AG08395 (cell line): ENCODE measurements at places on chromosomes 1 and 21.
A peak's percentile ranks its signal among the peaks of the same experiment; 100 is the strongest.

DNA sequence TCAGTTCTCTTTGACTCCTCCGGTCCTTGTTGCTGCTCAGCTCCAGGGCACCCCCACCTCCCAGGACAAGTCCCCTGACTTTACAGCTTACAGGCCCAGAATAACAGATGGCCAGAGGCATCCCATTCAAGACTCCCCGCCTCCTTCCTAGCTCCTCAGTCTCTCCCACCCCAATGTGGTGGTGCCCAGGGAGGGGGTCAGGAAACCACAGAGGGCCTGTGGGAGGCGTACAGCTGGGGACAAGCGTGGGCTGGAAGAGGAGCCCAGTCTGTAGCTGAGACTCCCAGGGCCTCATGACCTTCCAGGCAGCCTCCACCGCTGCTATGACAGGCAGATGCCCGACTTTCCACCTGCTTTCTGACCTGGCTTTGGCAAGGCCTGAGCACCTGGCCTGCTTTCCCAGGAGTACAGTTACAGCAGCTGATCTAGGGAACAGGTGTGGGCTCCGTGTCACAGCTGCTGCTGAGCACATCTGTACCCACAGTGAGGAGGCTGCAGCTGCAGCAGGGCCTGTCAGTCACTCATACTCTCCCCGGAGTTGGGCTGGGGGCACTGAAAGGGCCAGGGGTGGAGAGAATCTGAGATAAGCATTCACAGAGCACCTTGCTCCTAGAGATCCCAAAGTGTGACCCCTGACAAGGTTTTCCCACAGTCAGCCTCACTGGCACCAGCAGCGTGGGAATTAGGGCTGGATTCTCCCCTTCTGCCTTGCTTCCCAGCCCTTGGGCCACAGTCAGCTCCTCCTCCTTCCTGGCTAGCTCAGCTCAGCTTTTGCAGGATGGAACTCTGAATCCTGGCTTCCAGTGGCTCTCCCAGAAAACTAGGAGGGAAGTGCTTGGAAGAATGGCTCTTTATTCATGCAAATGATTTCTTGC, 7.1 kb upstream of the NAV1 start:
- DNase-seq = no peak

GRCh38 chr21:43211760-43212115, 42.9 kb downstream of the CRYAA start:
- no peak for DNase-seq

- peak; percentile 62 for DNase-seq
Measured at GRCh38 chr1:221868593-221869303, 126.9 kb upstream of the DUSP10 start.

- DNase-seq = no peak
Measured at GRCh38 chr1:3346478-3346877, 108.0 kb upstream of the ARHGEF16 start.

GRCh38 chr1:212518188-212519054, 85.7 kb downstream of the NENF start:
- DNase-seq = peak; percentile 40

GRCh38 chr1:3896396-3897000, 3.6 kb downstream of the C1orf174 start:
- DNase-seq = no peak

- DNase-seq = no peak
Measured at GRCh38 chr1:12159816-12160215, 7.0 kb upstream of the TNFRSF1B start.

- DNase-seq = peak; percentile 86
Measured at GRCh38 chr1:17212487-17213121, 7.7 kb downstream of the PADI1 start.

DNA sequence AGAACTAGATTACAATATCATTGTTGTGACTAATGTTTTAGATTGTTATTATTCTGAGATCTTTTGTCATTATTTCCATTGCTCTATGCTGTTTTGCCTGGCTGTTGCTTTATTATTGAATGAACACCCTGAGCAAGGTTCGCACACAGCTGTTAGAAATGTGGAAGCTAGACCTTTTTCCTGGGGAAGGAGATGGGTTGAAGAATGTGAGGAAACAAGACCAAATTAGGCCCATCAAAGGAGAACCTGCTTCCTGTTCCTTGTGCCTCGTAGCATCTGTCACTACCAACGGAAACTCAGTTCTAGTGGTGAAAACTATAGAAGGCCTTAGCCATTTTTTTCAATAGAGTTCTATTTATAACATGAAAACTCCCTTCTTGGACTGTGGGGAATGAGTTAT, 68.7 kb downstream of the RGL1 start:
- no peak for DNase-seq

DNA sequence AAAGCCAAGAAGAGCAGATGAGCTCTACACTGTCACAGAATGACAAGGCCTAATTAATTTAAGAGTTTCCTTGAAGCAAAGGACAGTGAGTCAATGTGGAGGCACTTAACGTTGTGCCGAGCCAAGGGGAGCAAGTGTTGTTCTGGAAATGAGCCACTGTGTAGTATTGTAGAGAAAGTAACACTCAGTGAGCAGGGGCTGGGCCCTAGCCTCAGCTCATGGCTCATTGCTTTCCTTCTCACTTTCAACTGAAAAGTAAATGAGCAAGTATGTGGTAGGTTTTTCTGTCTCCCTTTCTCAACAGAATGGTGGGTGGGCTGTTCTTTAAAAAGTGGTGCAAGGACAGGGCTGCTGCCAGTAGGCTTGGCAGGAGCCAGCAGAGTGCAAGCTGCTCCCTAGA, 11.8 kb upstream of the KIAA0040 start:
- DNase-seq = no peak

DNA sequence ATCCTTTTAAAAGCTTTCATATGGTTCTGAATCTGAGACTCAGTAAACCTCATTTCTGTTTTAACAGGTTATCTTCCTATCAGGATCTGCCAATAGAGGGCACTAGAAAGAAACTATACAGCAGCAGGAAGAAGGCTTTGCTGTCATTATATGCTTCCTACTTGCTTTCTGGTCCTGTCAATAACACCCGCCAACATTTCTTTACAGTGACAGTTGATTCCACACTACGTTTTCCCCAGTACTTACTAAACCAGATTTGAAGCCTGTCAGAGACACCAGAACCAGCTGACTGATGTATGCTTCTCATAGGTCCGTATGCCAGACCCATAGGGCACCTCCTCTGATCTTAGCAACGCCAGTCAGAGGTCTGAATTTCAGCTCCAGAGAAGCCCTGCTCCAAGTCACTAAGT, 341.0 kb upstream of the NEGR1 start:
- peak; percentile 35 for DNase-seq

DNA sequence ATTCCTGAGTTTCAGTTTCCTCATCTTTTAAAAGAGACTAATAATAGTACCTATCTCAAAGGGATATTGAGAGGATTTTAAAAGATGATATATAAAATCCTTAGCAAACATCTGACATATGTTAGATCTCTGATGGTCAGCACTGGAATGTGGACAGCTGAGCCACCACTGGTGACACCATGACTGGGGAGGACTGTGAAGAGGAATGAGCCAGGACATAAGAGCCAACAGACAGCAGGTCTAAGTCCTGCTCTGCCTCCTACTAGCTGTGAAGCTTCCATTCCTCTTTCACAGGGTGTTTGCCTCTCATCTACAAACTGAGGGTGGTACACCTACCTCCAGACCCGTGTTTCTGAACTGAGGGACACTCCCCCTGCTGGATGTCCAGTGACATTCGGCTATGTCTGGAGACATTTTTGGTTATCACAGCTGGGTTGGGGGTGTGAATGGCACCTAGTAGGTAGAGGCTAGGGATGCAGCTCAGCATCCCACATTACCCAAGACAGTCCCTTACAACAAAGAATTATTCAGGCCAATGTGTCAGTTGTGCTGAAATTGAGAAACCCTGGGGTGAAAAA, 109.1 kb upstream of the OLIG2 start:
- no peak for DNase-seq

- DNase-seq = no peak
Measured at GRCh38 chr1:14217384-14217783, 381.1 kb upstream of the KAZN start.

- DNase-seq = no peak
Measured at GRCh38 chr1:221908573-221908972, 166.7 kb upstream of the DUSP10 start.

GRCh38 chr1:217562229-217562878, 68.5 kb downstream of the GPATCH2 start:
- peak; percentile 70 for DNase-seq

DNA sequence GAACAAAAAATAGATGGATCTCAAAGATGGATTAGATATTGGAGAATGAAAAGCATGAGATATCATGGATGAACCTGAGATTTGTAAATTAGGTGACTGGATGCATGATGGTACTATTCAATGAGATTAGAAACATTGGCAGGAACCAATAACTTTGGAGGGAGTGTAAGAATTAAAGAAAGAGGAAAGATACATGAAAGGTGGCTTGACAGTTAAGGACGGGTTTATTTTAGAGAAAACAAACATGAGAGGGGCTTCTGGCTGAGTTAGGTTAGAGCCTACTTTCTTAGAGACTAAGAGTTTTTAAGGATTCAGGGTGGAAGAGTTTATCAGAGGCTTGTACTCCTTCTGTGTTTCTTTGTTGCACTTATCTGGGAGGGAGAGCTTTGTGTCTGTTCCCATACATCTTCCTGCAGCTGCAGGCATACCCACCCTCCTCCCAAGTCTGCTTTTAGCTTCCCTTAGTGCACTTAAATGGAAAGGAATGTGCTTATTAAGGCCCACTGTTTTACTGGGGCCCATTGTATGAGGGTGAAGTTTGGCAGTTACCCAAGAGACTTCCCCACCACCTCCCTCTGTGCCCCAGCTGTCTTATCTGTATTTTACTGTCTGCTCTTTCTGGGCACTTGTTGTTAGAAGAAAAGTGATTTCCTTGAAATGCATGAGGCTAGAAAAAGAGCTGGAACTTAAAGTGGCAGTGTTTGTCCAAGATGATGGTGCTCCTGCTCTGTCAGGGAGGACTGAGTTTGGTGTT, 26.1 kb upstream of the CR2 start:
- no peak for DNase-seq

DNA sequence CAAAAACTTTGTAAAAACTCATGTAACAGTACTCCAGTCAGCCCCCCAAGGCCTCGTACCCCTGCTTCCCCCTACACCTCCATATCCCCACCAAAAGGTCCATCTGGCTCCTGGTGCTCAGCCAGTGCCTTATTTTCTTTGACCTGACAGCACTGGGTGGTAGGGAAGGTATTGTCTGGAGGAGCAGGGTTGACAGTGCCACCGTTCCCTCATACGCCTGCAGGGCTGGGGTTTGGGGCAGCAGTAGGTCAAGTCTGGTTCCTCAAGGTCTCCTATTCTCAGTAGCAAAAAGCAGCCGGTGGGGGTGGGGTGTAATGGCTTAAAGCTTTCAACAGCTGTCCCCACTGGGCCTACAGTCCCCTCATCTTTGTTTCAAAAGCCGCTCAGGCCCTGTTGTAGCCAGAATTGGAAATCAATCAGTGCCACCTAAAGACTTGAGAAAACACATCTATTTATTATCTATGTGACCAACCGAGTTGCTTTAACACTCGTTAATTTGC, 25.3 kb upstream of the TTF2 start:
- DNase-seq = no peak

- DNase-seq = no peak
Measured at GRCh38 chr1:213692321-213692720, 295.5 kb upstream of the PROX1 start.

- no peak for DNase-seq
Measured at GRCh38 chr21:18769599-18769998, 366.0 kb upstream of the TMPRSS15 start.

DNA sequence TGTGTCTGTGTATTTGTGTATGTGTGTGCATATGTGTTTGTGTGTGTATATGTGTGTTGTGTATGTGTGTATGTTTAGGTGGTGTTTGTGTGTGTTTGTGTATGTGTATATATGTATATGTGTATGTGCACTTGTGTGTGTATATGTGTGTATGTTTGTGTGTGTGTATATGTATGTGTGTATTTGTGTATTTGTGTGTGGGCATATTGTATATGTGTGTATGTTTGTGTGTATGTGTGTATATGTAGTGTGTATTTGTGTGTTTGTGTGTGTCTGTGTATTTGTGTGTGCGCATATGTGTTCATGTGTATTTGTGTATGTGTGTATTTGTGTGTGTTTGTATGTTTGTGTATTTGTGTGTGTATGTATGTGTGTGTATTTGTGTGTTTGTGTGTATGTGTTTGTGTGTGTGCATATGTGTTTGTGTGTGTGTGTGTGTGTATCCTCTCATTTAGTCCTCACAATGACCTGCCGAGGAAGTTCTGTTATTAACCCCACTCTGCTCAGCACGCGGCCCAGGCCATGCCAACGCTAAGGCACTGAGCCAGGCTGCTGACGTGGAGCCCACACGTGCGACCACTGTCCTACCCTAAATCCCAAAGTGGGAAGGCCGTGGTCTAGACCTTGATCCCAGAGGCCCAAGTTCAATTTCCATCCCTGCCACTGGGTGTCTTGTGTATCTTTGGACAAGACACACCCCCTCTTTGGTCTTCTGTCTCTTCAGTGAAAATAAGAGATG, 43.2 kb upstream of the TMEM51 start:
- no peak for DNase-seq

DNA sequence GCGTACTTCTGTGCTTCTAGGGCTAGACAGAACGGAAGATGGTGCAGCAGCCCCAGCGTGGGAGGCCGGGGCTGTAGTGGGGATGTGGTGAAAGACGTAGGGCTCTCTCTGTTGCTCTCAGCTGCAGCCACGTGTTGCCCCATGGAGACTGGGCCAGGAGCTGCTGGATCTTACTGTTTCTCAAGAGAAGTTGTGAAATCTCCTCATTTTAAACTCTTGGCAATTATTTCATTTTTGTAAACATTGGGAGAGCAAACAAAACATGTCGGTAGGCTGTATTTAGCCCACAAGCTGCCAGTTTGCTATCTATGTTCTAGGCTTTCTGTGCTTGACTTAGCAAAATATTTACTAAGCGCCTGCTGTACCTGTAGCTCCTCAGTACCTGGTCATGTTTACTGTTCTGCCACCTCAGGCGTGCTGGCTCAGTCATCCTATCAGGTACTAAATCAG, 15.9 kb upstream of the ELOA start:
- peak; percentile 63 for DNase-seq

DNA sequence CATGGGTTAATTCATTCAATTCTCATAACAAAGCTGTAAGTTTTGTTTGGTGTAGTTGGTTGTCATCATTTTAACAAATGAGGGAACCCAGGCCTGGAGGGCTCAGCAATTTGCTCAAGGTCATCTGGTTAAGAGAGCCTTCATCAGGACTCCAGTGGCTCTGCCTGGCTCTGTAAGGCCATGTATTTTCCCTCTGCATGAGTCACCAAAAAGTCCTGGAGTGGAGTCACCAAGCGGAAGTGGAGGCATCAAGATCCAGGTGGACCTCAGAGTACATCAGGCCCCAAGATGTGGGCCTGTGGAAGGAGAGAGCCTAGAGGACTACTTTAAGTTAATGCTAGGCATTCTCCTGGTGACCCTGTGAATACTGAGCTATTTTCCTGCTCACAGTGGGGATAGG, 30.0 kb upstream of the RBM15 start:
- peak; percentile 51 for DNase-seq

- DNase-seq = no peak
Measured at GRCh38 chr21:25903607-25904006, 168.8 kb downstream of the GABPA start.

DNA sequence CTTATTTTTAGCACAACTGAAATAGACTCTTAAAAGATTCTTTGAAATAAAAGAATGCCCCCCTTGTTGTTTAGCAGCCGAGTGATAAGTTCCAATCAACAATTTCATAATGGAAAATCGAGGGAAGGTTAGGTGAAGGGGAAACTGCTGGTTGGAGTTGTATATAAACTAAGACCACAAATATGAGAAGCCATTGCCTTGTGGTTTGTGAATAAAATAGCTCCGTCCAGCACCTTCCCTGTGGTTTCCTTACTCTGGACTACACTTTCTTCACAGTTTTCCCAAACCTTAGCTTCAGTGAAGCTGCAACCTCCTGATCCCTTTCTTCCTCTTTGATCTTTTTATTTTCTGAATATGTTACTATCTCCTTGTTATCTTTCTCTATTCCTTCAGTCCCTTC, 6.7 kb upstream of the RAB3GAP2 start:
- no peak for DNase-seq

- no peak for DNase-seq
Measured at GRCh38 chr21:31255896-31256295, 88.2 kb downstream of the TIAM1 start.
